ENCODE measurements at places on chromosomes 2 and 18.
A peak's percentile ranks its signal among the peaks of the same experiment; 100 is the strongest.

GRCh38 chr18:73408469-73408868 is 540.7 kb upstream of the NETO1 start:
- no peak for DNase-seq

DNA sequence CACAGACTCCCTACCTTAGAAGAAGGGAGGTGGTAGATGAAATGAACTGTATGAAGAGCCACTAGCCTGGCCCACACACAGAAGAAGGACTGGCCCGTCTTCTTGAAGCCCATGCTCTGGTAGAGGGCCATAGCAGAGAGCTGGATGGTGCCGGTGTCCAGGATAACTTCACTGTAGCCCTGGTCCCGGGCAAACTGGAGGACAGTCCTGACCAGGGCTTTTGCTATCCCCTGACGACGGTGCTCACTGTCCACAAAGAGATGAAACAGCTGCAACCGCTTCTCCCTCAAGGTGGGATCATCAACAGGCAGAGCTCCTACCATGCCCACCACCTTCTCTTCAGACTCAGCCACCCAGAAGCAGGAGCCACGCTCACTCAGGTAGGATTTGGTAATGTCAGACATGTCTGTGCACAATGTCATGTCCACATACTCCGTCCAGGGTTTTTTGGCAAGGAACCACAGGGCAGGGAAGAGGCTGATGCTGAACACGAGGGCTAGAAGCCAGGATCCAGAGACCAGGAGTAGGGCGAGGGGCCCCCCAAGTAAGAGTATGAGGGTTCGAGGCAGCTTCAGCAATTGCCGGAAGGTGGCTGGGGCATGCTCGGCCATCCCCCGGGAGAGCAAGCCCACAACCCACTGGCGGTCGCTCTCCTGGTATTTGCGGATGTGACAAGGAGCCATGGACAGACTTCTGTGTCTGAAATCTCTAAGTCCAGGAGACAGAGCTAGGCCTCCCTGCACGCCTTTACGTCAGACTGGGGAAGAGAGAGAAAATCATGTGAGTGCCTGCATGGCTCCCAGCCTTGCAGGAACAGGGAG is 1.1 kb downstream of the NAT8 start:
- no peak for DNase-seq

DNA sequence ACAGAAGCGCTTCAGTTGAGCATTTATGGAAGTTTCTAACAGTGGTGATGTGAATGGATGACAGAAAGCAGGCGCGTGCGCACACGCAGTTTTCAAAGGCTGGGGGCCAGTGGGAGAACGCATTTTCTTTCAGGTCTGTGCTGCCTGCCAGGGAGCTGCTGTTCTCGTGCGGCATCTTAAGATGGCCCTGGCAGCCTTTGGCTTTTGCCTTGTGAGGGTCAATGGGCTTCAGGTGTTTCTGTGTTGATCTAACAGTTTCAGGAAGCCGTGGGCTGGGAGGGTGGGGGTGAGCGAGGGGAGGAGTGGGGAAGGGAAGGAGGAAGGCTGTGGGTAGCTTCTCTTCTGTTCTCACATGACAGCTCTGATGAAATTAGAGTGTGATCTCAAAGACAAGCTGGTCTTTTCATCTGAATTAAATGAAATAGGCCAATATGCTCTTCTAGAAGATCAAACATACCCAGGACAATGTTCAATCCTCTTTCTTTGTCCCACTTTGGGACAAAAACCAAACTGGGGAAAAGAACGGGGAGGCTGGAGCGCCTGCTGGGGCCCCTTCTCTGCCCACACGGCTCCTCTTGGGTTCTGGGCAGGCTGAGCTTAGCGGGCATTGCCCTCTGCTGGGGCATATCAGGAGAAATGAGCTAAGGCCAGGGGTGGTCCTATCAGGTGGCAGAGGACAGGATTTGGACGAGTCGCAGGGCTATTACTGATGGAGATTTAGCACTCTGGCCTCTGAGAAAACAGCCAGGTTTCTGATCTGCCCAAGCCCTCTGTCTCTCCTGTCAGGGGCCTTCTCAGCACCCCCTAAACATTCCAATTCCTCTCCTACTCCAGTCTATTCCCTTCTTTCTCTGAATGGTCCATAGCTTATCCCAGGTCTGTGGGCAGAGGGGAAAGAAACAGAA is 126.2 kb upstream of the LGALSL start:
- peak; percentile 40 for DNase-seq

GRCh38 chr2:97845818-97846217 is 132.4 kb downstream of the ZAP70 start:
- DNase-seq = no peak

DNA sequence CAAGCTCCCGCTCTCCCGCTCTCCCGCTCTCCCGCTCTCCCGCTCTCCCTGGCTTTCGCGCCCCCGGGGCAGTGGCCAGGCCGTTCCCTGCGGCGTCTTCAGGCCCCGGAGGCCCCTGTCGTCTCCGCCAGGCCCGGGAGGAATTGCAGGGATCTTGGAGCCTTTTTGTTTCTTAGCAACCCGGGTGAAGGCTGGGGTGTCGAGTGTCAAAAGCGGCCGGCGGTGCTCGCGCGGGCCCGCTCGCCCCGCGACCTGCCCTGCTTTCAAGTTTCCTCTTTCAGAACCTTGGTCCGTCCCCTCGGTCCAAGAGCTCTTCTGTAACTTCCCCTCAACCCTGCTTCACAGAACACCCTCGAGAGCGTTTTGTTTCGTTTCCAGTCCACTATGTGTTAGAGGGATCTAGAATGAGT is 1.4 kb downstream of the RNF138 start:
- DNase-seq = no peak

DNA sequence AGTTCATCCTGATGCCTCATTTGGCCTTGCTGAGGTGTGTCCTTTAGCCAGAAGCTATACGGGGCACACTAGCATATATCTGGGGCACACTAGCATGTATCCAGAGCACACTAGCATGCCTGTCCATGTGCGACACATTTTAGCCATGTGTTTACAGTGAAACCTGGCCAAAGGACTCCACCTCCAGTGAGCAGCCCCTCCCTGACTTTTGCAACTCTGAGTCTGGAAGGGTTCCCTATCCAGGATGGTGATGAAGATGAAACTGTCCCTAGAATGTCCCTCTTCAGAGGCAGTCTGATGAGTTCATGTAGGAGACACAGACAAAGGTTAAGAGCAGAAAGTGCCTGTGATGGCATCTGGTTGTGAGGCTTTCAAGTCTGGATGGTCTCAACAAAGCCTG is 61.4 kb upstream of the LGALSL start:
- no peak for DNase-seq

GRCh38 chr2:220188031-220188430 is 560.6 kb downstream of the SLC4A3 start:
- no peak for DNase-seq

GRCh38 chr2:207341804-207342203 is 176.1 kb upstream of the KLF7 start:
- DNase-seq = no peak

GRCh38 chr2:44884231-44884630 is 57.3 kb upstream of the SIX3 start:
- no peak for DNase-seq

GRCh38 chr2:193141-193671 is 70.6 kb downstream of the SH3YL1 start:
- no peak for DNase-seq
